NCI-H1105 (cell line): ENCODE measurements at places on chromosomes 4 and X.

DNA sequence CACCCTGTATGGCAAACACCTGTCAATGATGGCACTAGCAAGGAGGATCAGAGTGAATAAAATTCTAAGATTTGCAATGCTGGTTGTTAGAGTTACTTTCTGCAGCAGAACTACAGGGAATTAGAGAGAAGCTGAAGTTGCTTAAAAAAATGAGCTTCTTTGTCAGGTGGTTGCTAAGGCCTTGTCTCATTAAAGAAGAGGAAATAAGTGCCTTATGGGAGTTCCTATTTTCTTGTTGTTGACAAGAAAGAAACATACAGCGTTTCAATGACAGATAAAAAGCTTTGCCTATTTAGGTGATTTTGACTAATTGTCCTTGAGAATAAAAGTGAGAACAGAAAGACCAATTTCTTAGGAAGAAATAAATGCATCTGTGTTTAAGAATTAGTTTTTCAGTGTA lies 106.0 kb upstream of the ARHGAP24 start:
- no peak for DNase-seq

- DNase-seq, result no peak
These were observed 167.4 kb downstream of the COL4A6 start for GRCh38 chrX:108270739-108271396.

GRCh38 chrX:40146262-40147125 lies 48.7 kb upstream of the BCOR start:
- DNase-seq, result peak; percentile 39

GRCh38 chrX:97876697-97877407 lies 993.1 kb downstream of the RPA4 start:
- no peak for DNase-seq

- no peak for DNase-seq
These were observed 3.1 kb downstream of the PHOX2B start for GRCh38 chr4:41745292-41746024.

GRCh38 chr4:105896461-105896942 lies 1.2 kb downstream of the NPNT start:
- no peak for DNase-seq

- no peak for DNase-seq
These were observed 694.4 kb downstream of the TRAM1L1 start for GRCh38 chr4:116391020-116391419.

DNA sequence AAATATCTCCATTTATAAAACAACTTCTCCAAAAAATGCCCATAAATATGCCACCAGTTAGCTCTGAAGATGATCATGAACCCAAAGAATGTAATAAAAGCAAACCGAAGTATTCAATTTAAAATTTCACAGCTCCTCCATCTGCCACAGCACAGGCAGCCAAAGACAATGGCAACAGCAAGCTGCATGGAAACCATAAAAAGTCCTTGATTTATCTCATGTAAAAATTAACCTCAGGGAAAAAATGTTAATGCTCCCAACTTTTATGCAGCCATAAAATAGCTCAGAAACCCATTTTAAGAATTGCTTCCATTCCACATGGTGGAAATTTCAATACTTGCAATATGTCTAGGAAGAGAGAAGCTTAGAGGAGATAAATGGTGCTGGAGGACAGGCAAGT lies 132.3 kb upstream of the ARHGEF9 start:
- no peak for DNase-seq

DNA sequence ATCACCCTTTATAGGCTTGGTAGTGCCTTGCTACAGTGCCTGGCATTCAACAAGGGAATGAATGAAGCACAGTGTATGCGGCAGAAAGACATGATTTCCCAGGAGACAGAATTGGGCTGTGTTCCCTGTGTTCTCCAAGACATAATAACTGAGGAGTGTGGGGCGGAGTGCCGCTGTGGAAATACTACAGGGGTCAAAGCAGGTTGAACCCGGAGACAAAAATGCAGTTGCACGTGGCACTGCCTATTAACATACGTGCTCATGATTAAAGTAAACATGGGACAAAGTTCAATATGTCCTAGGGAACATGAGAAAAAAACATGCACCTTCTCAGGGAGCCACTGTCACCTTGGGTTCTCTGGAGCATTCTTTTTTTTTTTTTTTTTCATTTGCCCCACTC lies 820.8 kb downstream of the RPA4 start:
- DNase-seq, result no peak

DNA sequence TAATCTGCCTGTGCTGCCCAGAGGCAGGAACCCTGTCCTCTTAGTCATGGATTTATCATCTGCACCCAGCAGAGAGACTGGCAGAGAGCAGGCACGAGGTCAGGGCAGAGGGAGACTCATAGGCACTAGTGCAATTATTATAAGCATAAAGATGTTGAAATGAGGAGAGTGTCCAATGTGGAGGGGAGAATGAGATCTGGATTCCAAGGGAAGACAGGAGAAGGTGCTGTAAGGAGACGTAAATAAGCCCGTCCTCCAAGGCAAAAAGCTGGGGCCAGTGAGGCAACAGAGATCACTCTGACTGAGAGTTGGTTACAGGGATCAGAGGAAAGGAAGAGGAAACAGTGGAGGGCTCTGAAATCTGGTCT lies 406.2 kb downstream of the MAPK10 start:
- no peak for DNase-seq

DNA sequence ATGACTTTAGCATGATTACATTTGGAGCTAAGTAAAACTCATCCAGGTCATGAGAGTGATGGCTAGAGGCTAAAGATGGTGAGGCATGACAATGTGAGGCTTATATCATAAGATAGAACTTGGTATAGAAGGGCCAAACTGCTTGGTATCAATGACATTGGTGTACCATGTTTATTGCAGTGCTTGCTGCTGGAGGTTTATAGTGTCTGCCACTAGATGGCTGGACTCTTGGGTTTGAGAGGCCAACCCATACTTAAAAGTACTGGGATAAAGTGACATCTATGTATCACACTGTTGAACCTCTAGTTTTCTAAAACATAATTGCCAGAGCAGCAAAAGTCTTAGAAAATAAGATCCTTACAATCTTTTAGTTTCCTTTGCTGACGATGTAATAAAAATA lies 83.0 kb upstream of the TACR3 start:
- DNase-seq, result no peak

- DNase-seq, result no peak
These were observed 26.0 kb upstream of the BMP2K start for GRCh38 chr4:78749972-78750727.

GRCh38 chr4:127829014-127829413 lies 46.9 kb downstream of the HSPA4L start:
- DNase-seq, result no peak

GRCh38 chr4:111689214-111689613 lies 456.0 kb upstream of the FAM241A start:
- no peak for DNase-seq

GRCh38 chr4:184475096-184475461 lies 729 bp upstream of the IRF2 start:
- no peak for DNase-seq

- DNase-seq, result no peak
These were observed 88.6 kb downstream of the SLC9A7 start for GRCh38 chrX:46670316-46670715.

DNA sequence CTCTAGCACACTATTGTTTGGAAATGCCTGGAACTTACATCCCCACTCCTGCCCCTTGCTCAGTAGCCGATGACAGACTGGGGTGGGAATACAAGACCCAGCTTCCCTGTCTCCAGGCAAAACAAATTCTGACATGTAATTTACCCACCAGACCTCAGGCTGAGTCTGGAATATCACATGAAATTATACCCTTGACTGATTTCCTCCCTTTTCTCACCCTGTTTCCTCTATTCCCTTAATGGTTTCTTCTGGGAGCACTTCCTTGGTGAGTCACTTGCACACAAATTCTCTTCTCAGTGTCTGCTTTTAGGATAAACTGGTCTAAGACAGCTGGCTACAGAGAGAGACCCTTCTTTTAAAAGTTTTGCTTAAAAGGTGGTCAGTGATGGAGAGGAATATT lies 65.8 kb upstream of the DIPK2B start:
- DNase-seq, result no peak

DNA sequence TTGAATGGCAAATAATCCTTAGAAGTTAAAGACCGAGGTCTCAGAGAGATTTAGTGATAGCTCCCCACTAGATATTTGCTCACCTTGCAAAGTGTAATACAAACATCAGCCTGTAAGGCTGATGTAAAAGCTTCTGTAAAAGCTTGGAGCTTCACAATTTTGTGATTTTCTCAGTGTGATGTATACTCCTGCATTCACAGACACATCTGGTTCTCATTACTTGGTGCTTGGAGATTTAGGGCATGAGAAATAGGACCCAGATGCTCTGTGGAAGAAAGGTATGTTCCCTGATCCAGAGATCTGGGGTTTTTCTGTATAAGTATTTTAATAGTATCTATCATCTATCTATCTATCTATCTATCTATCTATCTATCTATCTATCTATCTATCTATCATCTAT lies 1664.3 kb downstream of the C4orf33 start:
- no peak for DNase-seq

DNA sequence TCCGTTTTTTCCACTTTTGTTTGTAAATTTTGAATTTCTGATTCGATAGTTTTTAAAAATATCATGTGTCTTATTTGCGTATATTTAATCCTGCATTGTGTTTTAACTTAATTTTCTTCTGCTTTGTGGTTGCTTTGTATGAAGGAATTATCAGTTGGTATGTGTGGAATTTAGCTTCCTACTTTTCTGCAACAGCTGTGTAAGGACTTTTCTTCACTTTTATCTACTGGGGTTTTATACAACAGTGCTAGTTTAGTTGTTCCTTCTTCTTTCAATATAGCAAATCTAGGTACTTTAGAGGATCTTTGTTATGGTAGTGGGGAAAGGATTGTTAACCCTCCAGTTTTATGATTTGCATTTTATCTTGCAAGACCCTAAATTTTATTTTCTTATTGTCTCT lies 410.3 kb downstream of the CCSER1 start:
- DNase-seq, result no peak

DNA sequence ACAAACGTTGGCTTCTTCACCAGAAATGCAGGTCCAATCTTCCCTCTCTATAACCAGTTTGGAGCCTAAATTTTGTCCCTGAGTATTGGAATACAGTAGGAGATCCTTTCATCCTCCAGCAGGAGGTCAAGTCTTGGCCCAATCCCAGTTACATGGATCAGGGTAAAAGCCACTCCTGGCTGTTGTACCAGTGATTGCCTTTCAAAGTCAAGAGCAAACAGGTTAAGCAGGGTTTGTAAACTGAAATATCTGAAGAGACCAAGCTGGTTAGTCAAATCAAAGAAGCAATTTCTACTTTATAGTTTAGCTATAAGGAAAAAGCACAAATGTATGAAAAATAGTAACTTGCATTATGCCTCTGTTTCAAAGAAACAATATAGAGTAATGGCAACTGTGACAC lies 329.4 kb downstream of the NAF1 start:
- no peak for DNase-seq
